ENCODE measurements at places on chromosomes 1 and 21.

GRCh38 chr1:32696041-32696440 lies 6.5 kb downstream of the SYNC start:
- H3K4me3 ChIP-seq: no peak overlapping the region
- peak overlapping the region; percentile 79 for H3K27ac ChIP-seq
- H3K27me3 ChIP-seq: no peaks in the 10 kb centered on the region
- peaks cover 17% of the 10 kb centered on the region for H3K4me1 ChIP-seq
- DNase-seq: no peak

DNA sequence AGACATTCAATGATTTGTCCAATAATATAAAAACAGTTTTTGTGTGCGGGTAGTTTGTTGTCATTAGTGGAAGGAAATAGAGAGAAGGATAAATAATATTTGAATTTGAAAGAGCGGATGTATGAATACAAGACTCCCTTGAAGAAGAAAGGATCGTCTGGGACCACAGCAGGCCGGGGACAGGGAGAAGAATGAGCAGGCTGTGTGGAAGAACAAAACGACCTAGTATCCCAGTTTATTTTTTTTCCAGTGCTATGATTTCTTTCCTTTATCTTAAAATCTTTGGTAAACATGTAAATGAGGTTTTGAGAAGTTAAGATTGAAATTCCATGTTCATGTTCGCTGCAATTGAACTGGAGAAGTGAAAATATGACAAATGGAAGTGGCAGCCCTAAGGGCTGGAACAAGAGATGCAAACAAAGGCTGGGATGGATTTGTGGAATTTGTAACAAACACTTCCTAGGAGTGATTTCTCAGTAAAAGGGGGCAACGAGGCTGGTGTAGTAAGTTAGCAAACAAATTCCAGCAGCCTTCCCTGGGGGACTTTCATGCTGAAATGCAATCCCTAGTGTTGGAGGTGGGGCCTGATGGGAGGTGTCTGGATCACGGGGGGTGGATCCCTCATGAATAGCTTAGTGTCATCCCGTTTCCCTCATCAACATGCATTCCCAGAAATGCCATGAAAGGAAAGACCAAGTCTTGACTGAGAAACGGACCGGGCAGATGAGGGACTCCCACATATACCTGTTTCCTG lies 10.2 kb upstream of the IFI16 start:
- no peaks in the 10 kb centered on the region for H3K27me3 ChIP-seq
- H3K4me1 ChIP-seq: peaks cover 17% of the 10 kb centered on the region
- H3K27ac ChIP-seq: peak overlapping the region; percentile 76
- H3K36me3 ChIP-seq: no peaks in the 10 kb centered on the region
- peak; percentile 92 for DNase-seq

GRCh38 chr1:83110156-83110555 lies 888.8 kb downstream of the TTLL7 start:
- DNase-seq: no peak
- H3K27ac ChIP-seq: no peak overlapping the region
- no peaks in the 10 kb centered on the region for H3K36me3 ChIP-seq
- H3K4me3 ChIP-seq: no peak overlapping the region
- no peaks in the 10 kb centered on the region for H3K27me3 ChIP-seq
- H3K4me1 ChIP-seq: no peaks in the 10 kb centered on the region

- no peaks in the 10 kb centered on the region for H3K27me3 ChIP-seq
- H3K4me3 ChIP-seq: no peak overlapping the region
- no peak overlapping the region for H3K27ac ChIP-seq
- no peaks in the 10 kb centered on the region for H3K36me3 ChIP-seq
- DNase-seq: no peak
These were observed 287.5 kb downstream of the HLX start for GRCh38 chr1:221166559-221167318.

- H3K27ac ChIP-seq: no peak overlapping the region
- DNase-seq: no peak
- no peaks in the 10 kb centered on the region for H3K36me3 ChIP-seq
- H3K4me1 ChIP-seq: no peaks in the 10 kb centered on the region
- H3K4me3 ChIP-seq: no peak overlapping the region
These were observed 839.1 kb upstream of the ADGRL2 start for GRCh38 chr1:80961464-80962190.

DNA sequence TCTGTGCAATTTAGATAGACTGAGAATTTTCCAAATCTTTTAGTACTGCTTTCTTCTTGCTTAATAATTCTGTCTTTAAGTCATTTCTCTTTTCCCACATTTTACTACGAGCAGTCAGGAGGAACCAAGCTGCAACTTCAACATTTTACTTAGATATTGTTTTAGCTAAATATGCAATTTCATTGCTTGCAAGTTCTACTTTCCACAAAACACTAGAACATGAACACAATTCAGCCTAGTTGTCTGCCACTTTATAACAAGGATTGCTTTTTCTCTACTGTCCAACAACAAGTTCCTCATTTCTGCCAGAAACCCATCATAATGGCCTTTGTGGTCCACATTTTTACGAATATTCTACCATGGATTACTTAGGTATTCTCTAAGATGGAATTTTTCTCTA lies 36.6 kb downstream of the SORT1 start:
- H3K4me3 ChIP-seq: no peak overlapping the region
- peaks cover 6% of the 10 kb centered on the region for H3K36me3 ChIP-seq
- peaks cover 24% of the 10 kb centered on the region for H3K4me1 ChIP-seq
- H3K27me3 ChIP-seq: no peaks in the 10 kb centered on the region
- no peak for DNase-seq
- no peak overlapping the region for H3K27ac ChIP-seq

DNA sequence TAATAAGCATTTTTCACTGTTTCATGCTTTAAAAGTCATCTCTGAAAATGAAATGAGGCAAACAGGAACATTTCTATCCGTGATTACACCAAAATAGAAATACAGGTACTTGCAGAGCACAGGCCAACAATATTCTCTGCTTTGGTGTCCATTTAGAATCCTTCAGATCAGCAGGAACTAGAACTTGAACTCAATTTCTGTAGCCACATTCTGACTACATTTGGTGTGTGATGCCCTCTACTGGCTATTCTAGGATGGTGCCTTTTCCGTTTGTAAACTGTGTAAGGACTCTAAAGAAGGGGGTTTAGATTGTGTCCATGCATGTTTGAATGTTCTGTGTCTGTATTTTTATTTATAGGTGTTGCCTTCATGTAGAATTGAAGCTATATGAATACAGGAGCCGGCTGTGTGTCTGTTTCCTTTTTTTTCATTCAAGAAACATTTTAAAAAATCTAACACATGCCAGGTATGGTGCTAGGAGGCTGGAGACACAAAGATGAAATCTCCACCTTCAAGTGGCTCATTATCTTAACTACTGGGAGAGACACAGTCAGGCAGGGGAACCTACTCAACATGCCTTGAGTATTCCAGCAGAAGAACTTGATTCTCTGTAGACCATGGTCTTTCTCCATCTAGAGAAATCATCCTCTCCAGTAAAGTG lies 7.6 kb upstream of the ZNF326 start:
- no peak overlapping the region for H3K27ac ChIP-seq
- peak; percentile 51 for DNase-seq

DNA sequence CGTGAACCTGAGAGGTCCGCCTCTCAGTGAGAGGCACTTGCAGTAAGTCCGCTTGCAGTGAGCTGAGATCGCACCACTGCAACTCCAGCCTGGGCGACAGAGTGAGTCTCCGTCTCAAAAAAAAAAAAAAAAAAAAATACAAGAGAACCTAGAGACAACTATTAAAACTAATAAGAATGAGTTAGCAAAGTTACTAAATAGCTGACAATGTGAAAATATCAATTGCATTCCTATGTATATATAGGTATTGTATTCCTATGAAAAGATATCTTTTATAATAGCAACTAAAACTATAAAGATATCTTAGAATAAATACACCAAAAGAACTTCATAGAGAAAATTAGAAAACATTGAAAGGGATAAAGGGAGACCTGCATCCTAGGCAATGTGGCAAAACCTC lies 20.3 kb downstream of the FLVCR1 start:
- no peak for DNase-seq
- no peak overlapping the region for H3K27ac ChIP-seq
- no peaks in the 10 kb centered on the region for H3K27me3 ChIP-seq

DNA sequence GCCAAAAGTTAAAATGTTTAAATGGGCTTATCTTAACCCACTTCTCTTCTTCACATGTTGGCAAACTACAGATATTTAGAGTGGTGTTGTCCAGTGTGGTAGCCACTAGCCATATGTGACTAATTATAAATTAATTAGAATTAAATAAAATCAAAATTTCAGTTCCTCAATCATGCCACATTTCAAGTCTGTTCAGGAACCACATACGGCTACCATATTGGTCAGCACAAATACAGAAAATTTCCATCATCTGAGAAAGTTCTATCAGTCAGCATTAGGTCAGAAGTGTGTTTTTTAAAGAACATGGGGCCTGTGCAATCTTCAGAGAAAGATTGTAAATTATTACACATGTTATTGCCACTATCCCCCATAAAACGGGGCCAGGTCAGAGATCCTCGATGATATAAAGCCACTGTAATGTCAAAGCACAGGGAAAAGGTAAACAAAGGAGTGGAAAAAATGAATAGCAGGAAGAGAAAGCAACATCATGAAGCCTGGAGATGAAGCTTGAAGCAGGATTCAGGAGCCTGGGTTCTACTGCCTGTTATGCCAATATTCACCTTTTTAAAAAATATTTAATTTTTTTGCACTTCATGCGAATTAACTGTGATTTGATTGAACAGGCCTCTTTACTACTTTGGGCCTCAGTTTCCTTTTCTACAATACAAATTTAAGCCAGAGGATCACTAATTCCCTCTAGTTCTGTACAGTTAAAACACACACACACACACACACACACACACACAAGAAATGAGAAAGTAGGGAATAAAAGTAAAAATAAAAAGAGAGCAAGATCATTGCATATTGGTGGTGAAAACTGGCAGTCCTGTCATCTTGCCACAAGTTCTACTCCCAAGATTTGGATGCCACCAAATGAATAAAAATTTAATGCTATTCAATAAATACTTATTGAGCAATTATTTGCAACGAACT lies 2.3 kb downstream of the RSBN1 start:
- H3K27ac ChIP-seq: peak overlapping the region; percentile 25
- H3K27me3 ChIP-seq: no peaks in the 10 kb centered on the region
- H3K4me3 ChIP-seq: peak overlapping the region; percentile 91
- peaks cover 3% of the 10 kb centered on the region for H3K36me3 ChIP-seq
- H3K4me1 ChIP-seq: peaks cover 61% of the 10 kb centered on the region
- DNase-seq: no peak

DNA sequence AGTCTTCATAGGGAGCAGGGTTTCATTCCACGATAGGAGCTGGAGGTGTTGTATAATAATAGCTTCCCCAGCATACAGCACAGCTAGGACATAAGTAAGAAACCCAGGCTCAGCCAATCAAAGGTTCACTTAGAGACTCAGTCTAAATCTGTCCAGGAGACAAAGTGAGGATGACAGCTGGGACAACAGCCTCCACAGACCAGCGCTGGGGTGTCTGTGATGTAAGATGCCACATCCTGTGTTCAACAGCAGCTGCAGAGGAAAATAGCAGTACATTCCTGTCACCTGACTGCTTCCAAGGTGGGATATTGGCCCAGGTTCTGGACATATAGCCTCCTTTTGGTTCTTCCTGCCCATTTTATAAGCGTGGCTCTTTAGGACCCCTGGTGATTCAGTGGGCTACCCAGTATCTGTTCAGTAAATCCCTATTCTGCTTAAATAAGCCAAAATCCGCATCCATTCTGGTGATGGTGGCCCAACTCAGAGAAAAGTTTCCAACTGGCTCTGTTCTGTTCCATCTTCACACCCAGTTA lies 176.8 kb upstream of the SYT6 start:
- DNase-seq: no peak
- H3K27ac ChIP-seq: no peak overlapping the region
- no peak overlapping the region for H3K4me3 ChIP-seq
- no peaks in the 10 kb centered on the region for H3K4me1 ChIP-seq
- no peaks in the 10 kb centered on the region for H3K36me3 ChIP-seq

DNA sequence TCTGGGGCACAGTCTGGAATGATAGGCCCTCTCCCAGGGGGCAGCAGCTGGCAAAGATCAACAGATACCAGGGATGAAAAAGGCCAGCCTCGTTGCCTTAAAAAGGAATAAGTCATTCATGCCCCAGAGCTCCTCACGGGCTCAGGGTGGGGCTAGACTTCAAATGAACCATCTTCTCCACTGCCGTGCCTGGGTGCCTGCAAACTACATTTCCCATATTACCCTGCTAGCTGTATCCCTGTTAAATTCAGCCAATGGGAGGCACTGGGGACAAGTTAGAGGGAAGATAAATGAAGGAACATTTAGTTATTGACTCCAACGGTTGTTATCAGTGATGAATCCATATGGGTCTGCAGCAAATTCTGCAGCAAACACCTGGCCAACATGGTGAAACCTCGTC lies 101.2 kb upstream of the CYYR1 start:
- DNase-seq: no peak
- H3K4me1 ChIP-seq: no peaks in the 10 kb centered on the region
- H3K36me3 ChIP-seq: no peaks in the 10 kb centered on the region
- H3K27me3 ChIP-seq: no peaks in the 10 kb centered on the region
- H3K27ac ChIP-seq: no peak overlapping the region
- H3K4me3 ChIP-seq: no peak overlapping the region

DNA sequence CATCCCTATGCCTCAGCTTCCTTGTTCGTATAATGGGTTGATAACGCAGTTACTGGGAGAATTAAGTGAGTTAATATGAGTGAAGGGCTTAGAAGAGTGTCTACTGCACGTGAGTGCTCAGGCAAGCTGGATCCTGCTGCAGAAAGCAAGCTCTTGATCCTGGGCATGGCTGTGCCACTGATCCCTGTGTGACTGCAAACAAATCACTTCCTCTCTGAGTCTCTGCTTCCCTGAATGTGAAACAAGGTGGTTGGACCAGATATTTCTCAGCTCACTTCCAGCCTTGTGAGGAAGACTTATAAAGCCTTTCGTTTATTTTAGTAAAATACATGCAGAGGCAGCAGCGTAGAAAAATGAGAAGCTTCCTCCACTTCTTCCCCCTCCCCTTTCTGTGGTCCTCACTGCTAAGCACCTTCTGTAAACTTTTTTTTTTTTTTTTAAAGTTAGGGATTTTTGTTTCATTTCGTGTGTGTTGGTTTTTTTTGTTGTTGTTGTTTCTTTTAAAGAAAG lies 13.8 kb downstream of the PSEN2 start:
- peaks cover 9% of the 10 kb centered on the region for H3K4me1 ChIP-seq
- H3K36me3 ChIP-seq: peaks cover 76% of the 10 kb centered on the region

- no peak overlapping the region for H3K4me3 ChIP-seq
- H3K4me1 ChIP-seq: no peaks in the 10 kb centered on the region
- no peak for DNase-seq
- no peaks in the 10 kb centered on the region for H3K36me3 ChIP-seq
- no peak overlapping the region for H3K27ac ChIP-seq
These were observed 295.2 kb downstream of the LRRC7 start for GRCh38 chr1:69862906-69863305.

DNA sequence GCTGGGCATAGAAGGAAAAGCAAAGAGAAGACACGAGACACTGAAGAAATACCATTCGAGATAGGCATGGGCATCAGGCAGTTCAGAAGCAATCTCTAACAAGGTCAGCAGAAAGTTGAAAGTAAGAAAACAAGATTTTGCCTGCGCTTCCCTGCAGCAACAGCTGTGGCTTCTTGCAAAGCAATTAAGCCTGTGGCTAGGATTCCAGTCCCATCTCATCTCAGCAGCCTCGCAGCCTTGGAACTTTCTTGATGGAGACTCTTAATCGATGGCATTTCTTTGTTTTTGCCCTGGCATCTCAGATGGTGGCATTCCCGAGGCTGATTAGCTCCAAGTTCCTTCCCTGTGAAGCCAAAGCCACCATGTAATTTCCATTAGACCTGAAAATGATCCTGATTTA lies 64.6 kb upstream of the SPAG17 start:
- no peak for DNase-seq
- H3K36me3 ChIP-seq: no peaks in the 10 kb centered on the region
- no peak overlapping the region for H3K27ac ChIP-seq
- H3K4me1 ChIP-seq: no peaks in the 10 kb centered on the region

- no peaks in the 10 kb centered on the region for H3K4me1 ChIP-seq
- no peak overlapping the region for H3K27ac ChIP-seq
- no peaks in the 10 kb centered on the region for H3K27me3 ChIP-seq
- no peaks in the 10 kb centered on the region for H3K36me3 ChIP-seq
- DNase-seq: no peak
- H3K4me3 ChIP-seq: no peak overlapping the region
These were observed 117.6 kb upstream of the ZNF678 start for GRCh38 chr1:227445746-227446145.
